Bone marrow (tissue), 2 donors: ENCODE measurements at places on chromosomes 5 and 9.

DNA sequence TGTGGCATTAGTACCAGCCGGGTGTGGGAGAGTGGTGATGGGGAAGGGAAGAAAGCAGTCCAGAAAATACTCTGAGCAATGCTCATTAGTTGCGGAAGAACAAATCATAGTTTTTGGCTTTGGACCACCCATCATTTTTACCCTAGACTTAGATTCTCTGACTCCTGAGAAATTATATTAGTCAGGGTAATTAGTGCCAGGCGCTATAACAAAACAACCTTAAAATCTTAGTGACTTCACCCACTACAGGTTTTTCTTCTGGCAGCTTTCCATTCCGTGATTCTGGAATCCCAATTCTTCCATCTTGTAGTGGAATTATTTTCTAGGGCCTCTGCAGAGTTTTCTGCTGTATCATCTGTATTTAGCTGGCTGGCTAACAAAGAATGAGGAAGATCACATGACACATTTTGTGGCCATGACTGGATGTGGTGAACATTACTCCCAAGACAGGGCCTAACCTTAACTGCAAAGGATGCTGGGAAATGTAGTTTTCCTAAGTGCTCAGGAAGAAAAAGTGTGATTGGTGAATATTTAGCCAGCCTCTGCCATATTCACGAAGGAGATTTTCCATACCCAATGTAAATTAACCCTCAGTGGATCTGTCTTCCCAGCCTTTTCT is 373.0 kb upstream of the MEF2C start:
- peak; percentile 16 for DNase-seq

DNA sequence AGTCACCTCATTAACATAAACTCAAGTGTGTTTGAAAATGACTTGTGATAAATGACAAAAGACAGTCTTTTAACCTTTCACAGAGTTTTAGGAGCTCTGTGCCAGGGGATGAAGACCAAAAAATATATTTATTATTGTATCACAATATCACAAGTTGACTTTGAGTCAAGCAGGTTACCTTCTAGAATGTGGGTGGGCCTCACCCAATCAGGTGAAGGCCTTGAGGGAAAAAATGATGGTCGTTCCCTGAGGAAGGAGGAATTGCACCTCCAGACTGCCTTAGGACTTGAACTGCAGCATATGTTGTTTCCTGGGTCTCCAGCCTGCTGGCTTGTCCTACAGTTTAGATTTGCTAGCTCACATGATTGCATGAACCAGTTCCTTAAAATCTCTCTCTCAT is 41.6 kb upstream of the PANK3 start:
- DNase-seq = no peak

GRCh38 chr5:171562822-171563221 is 143.4 kb downstream of the FGF18 start:
- DNase-seq = no peak

DNA sequence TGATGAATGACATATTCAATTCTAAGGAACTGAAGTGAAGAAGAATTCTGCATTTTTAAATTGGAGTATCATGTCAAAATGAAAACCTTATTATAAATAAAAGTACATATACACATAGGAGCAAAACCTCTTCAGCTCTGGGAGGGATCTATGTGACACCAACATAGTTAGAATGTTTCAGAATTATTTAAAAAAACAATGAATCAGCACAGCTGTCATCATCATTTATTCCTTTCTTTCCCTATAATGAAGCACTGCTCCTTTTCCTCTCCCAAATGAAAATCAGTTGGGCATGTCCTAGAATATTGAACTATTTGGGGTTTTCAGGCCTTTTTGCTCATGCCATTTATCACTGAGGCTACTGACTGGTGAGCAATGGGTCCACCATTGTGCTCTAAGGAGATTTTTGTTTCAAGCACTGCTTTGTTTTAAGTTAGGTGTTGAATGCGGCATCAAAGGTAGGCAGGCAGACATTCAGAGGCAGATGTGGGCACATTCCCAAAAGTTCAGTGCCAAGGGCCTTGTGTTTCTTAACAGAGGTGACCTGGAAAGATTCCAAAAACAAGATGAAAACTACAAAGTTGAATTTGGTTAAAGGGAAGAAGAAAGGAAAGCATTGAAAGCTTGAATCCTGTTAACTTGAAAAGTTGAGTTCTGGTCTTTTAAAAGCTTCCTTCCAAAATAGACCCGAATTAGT is 126.4 kb upstream of the ADAMTSL1 start:
- no peak for DNase-seq

DNA sequence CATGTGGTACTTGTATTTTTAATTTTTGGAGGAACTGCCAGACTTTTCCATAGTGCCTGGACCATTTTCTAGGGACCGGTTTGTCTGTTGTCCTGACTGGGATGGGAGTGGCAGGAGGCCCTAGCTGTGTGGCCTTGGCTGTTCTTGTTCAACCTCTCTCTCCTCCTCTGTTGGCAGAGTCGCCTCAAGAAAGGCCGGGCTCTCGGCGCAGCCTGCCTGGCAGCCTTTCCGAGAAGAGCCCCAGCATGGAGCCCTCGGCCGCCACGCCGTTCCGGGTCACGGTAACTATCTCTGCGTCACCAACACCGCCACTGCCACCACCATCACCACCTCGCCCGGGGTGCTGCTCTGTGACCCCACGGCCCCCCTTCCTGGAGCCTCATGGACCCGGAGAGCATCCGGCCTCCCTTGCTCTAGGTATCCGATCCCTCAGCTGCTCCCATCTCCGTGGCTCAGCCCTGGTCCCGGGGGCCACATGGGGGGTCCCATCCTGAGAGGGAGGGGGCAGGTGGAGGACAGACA is 27.1 kb downstream of the DAB2IP start:
- no peak for DNase-seq

- DNase-seq = no peak
These were observed 14.7 kb downstream of the RAD1 start for GRCh38 chr5:34900652-34901051.

DNA sequence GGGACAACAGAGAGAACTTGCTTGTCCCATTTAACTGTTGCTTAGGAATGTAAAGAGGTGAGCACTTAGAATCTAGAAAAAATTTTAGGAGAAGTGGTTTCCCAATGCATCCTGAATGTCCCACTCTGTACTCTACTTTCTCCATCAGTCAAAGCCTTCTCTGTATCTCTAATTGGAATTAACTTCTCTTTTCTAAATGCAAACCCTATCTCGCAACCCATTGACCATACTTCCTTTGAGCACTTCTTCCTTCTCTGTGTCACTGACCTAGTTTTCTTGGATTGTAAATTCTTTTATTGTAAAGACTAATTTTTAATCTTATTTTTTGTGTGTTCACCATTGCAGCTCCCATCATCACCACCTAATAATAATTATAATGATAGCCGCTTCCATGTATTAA is 33.3 kb downstream of the ADRB2 start:
- DNase-seq = no peak

DNA sequence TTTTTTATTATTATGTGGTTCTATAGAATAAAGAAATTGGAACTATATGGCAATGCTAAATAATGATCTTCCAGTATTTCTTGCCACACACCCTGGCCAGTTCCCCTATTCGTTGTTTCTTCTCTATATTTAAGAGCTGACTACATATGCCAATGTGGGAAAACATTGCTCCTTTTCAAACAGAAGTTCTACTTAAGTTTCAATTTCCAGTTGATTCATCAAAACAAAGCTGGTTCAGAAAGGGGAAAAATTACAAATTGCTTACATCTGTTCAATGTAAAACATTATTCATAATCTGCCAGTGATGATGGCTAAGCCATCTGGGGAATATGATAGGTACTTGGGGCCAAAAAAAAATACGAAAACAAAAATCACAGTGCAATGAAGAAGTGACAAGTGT is 76.9 kb downstream of the ST8SIA4 start:
- DNase-seq = no peak

GRCh38 chr5:123264394-123264793 is 158.8 kb downstream of the CEP120 start:
- DNase-seq = no peak

- no peak for DNase-seq
These were observed 7.9 kb upstream of the ADAMTS16 start for GRCh38 chr5:5132234-5132633.

GRCh38 chr5:114782869-114783268 is 386.8 kb downstream of the TRIM36 start:
- DNase-seq = no peak

DNA sequence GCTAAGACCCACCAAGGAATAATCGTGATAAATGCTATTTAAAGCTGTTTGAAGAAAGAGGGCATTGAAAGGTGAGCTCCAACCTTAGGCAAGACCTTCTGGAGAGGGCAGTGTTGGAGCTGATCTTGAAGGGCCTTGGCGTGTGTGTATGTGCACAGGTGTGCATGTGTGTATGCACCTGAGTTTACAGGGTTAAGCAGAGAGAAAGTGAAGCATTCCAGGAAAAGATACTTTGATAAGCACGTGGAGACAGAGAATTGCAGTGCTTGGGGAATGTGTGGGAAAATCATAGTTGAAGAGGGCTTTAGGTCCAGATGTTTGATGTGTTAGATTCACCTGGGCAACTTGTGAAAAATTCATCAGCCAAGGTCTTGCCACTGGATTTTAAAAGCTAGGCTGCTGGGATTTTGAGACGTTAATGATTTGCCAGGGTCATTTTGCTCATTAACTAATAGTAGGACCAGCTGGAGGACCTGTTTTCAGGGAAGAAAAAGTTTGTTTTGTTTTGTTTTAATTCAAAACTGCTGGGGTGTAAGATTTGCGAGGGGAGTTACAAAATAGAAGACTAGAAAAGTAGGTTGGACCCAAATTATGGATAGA is 78.3 kb upstream of the ANKRD55 start:
- no peak for DNase-seq

DNA sequence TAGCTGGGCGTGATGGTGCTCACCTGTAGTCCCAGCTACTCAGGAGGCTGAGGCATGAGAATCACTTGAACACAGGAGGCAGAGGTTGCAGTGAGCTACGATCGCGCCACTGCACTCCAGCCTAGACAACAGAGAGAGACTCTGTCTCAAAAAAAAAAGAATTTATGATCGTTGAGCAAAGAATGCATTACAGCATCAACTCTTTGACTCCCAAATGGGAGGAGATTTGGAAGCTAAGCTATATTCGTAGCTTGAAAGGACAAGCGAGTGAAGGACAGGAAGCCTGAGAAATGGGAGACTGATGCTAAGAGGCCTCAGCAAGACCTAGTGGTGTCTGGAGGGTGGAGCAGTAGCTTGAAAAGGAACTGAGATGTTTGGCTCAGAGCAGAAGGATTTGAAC is 10.3 kb upstream of the CCIN start:
- no peak for DNase-seq

GRCh38 chr9:132167192-132167591 is 5.3 kb downstream of the NTNG2 start:
- DNase-seq = no peak

DNA sequence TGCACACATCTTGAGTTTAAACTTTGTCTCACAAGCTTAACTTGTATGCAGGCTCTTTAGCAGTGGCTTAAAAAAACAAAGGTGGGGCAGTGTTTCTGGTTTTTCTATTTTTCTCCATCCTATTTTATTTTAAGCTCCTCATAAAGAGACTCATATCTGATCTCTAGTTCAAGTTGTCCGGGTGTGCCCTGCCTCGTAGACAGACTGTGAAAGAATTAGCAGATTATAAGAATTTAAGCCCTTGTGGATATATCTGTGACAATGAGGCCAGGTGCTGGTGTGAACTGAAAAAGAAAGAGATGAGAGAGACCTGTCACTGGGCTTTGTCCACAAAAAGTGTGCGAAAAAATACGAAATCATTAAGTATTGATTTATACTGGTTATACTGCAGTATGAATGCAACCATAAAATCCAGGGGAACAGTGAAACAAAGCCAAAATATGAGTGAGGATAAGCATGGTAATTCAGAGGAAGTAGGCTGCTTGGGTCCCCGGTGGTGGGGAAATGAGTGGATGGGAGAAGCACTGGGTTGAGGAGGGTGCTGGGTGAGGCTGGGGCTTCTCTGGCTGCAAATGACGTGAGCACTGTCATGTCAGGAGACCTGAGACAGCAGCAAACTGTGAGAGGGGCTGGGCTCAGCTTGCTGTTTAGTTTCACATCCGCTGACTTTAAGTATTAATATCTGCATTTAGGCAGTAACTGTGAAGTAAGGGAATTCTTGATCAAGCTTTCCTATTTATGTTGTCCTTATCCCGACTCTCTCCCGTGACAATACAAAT is 179.7 kb upstream of the ANKRD55 start:
- DNase-seq = no peak

DNA sequence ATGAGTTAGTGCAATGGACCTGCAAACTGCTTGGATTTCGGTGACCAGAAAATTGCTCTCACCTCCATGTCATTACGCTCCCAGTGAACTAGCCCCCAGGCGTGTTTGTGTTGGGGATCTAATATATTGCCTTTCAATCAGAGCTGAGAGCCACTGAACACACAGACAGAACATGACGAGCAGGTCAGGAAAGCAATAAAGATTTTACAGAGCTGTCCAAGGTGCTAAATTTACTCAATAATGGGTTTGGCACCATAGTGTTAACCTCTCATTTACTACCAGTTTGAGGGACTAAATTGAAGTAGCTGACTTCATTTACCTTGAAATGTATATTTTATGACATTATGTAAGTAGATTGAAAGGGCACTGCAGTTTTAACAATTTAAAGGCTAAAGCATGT is 383.0 kb downstream of the EBF1 start:
- no peak for DNase-seq

GRCh38 chr9:101388507-101388993 is 3.7 kb upstream of the BAAT start:
- DNase-seq = no peak

- DNase-seq = no peak
These were observed 92.5 kb upstream of the ZNF366 start for GRCh38 chr5:72599519-72600370.

GRCh38 chr5:14953075-14953607 is 81.6 kb upstream of the ANKH start:
- DNase-seq = no peak

- DNase-seq = no peak
These were observed 163.8 kb downstream of the SEC61B start for GRCh38 chr9:99385814-99386279.

GRCh38 chr9:117714282-117714681 is 10.1 kb downstream of the TLR4 start:
- DNase-seq = no peak

DNA sequence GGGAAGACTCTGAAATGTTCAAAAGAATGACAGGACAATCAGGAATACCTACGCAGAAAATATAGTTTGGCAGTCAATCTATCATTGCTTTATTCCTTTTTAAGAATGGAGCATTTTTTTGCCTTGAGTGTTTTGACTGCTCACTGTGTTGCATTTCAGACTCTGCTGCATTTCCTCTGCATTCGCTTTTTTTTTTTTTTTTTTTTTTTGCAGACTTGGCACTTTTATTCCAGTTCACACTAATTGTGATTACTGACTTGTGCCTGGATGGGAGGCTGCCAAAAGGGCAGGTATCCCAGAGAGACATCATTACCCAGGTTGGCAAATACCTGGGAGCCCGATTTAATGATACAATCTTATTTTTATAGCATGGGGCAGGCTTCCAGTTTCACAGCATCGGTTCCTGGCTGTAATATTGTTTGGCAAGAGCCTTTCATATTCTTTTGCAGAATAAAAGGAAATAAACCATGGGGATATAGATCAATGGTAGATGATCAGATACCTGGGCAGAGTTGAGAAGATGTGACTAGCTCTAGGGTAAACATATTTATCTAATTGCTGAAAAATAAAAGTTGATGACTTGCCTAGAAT is 1132.6 kb downstream of the MAT2B start:
- no peak for DNase-seq

- no peak for DNase-seq
These were observed 58.5 kb upstream of the S1PR3 start for GRCh38 chr9:88932766-88933165.
